ENCODE measurements at places on chromosomes 16 and 17.

DNA sequence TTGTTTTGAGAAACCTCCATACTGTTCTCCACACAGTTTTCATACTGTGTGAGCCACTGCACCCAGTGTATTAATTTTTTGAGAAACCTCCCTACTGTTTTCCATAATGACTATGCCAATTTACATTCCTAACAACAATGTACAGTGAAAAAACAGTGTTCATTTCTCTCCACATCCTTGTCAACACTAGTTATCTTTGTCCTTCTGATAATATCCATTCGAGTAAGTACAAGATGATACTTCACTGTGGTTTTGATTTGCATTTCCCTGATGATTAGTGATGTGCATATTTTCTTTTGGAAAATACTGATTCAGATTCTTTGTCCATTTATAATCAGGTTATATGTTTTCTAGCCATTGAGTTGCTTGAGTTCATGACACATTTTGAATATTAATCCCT lies 462.0 kb downstream of the CDH11 start:
- DNase-seq = no peak

- DNase-seq = no peak
Observed at GRCh38 chr17:8712698-8713097, 31.9 kb downstream of the CCDC42 start.

- no peak for DNase-seq
Observed at GRCh38 chr17:27891841-27892240, 1.3 kb downstream of the LYRM9 start.

DNA sequence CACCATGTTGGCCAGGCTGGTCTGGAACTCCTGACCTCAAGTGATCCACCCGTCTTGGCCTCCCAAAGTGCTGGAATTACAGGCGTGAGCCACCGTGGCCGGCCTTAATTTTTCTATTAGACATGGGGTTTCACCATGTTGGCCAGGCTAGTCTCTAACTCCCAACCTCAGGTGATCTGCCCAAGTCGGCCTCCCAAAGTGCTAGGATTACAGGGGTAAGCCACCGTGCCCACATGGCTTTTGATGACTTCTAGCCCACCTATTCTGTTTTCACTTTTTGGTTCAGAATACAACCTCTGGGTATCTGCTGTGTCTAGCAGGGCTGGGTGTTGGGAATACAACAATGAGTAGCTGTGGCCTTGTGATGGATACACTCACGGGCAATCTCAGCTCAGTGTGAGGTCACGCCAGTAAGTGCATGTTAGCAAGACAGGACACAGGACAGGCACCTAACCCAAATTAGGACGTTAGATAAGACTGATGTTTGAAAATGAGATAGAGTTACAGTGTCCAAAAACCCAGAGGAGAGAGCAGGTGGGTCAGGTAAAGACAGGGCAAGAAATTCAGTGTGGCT lies 14.1 kb upstream of the YWHAE start:
- no peak for DNase-seq

DNA sequence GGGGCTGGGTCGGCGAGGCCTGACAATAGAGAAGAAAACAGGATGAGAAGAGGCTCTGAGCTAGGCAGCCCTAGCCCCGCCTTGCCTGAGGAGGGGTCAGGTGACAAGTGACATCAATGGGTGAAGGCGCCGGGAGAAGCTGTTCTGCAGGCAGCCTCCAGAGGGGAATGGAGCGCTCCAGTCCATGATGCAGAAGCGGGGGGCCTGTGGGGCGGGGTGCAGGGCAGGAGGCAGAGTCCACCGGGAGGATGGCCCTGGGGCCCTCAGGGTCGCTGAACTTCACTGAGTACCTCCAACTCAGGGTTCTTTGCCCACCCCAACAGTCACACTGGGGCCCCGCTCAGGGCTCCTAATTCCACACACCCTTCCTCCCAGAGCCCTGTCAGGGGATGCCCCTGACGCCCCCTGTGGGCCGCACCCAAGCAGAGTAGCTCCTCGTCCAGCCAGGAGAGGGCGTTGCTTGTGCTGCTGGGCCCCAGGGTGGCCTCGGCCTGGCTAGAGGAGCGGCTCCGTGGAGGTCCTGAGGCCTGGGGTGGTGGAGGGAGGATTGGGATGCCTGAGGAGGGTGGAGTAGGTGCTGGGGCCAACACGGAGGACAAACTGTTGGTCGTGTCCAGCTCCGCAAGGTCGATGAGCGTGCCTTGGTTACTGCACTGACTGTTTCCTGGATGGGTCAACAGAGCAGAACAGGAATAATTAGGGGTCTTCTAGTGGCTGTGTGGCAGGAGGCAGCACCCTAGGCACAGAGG lies 20.8 kb downstream of the GGA3 start:
- peak; percentile 30 for DNase-seq

GRCh38 chr17:8073627-8074484 lies 13.7 kb downstream of the ALOX12B start:
- peak; percentile 75 for DNase-seq

GRCh38 chr16:8946544-8946943 lies 17.2 kb downstream of the USP7 start:
- DNase-seq = no peak
